Neuronal stem cell (in vitro differentiated cells): ENCODE measurements at places on chromosomes 7 and 10.
A peak's percentile ranks its signal among the peaks of the same experiment; 100 is the strongest.

- DNase-seq: no peak
These were observed 52.6 kb upstream of the SP8 start for GRCh38 chr7:20839196-20839735.

DNA sequence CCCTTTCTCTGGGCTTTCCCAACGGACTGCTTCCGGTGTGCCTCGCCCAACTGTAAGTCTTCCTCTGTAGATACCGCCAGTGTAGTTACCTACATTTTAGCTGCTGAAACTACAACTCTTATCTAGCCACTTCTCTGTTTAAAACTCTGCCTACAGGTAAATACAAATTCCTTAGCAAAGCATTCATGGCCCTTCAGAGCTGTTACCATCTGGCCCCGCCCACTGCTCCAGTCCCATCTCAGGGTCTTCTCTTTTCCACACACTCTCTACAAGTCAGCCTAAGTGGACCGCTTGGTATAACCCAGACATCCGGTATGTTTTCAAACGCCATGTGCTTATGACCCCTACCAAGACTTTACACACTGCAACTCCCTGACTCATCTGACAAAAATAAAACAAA, 41.0 kb upstream of the LAMB4 start:
- no peak for DNase-seq

GRCh38 chr7:3747467-3747866, 446.4 kb downstream of the SDK1 start:
- DNase-seq: no peak

- DNase-seq: peak; percentile 58
These were observed 11.9 kb upstream of the OPALIN start for GRCh38 chr10:96370584-96371157.

DNA sequence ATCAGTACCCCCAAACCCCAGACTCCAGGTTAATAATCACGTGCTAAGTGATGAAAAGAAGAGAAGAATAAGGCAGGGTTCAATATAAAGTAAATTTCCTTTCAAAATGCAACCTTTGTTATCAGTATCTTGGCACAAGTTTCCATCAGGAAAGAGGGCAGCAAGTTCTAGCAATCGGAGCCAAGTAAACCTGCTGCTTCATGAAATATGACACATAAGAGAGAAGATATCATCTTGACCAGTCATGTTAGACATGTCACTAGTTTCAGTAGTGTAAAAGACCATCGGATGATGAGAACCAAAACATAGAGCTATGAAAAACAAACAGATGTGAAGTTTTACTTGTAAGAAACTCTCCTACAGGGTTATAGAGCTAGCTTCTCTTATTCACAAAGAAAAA, 44.0 kb downstream of the AASS start:
- DNase-seq: no peak

DNA sequence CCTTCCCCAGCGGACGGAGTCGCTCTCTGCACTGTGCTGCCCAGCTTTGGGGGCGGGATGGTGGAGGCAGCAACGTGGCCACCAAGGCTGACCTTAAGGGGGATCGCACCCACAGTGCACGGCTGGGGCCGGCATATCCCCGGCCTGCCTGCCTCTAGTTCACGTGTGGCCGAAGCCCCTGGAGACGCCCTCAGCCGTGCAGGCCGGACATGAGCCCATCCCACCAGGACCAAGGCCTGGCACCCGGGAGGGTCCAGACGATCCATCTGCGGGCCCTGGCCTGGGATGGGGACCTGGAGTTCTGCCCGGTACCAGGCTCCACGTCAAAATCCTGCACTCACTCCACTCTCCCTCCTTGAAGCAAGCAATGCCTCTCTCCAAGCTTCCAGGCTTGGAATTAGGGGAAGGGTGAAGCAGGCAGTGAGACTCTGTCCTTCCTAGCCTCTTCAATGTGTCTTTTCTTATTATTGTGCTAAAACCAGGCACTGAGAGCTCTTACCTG, 520.8 kb downstream of the REEP3 start:
- no peak for DNase-seq

GRCh38 chr10:88995156-88995876, 4.7 kb downstream of the FAS start:
- DNase-seq: no peak

GRCh38 chr10:79402951-79403350, 42.5 kb downstream of the ZCCHC24 start:
- DNase-seq: no peak

- DNase-seq: no peak
These were observed 355.1 kb downstream of the AUTS2 start for GRCh38 chr7:69953136-69954067.

- peak; percentile 20 for DNase-seq
These were observed 66.2 kb upstream of the PCBD1 start for GRCh38 chr10:70954381-70955176.

DNA sequence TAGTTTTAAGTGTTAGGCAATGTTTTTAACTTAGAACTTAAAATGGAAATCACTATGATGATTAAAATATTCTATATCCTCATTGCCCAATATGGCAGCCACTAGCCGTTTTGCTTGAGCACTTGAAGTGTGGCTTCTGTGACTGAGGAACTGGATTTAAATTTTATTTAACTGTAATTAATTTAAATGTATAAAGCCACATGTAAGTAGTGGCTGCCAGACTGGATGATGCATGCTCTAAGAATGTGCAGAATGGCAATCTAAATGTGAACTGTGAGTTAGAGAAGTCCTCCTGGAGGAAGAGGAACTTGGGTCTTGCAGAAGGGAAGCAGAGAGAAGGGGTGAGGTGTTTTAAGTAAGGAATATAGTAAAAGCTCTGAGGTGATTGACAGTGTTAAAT, 451.4 kb downstream of the SUGCT start:
- DNase-seq: no peak

DNA sequence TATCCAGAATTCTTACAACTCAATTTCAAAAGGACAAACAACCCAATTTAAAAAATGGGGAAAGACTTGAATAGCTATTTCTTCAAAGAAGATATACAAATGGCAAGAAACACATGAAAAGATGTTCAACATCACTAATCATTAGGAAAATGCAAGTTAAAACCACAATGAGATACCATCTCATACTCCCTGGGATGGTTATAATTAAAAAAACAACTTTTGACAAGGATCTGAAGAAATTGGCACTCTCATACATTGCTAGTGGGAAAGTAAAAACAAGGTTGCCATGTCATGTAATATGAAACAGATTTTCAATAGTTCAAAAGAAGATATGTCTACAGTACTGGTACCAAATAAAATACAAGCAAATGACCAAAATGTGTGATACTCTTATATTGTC, 9.0 kb downstream of the OAT start:
- no peak for DNase-seq

- no peak for DNase-seq
These were observed 80.8 kb downstream of the ALOX5 start for GRCh38 chr10:45454859-45455258.

DNA sequence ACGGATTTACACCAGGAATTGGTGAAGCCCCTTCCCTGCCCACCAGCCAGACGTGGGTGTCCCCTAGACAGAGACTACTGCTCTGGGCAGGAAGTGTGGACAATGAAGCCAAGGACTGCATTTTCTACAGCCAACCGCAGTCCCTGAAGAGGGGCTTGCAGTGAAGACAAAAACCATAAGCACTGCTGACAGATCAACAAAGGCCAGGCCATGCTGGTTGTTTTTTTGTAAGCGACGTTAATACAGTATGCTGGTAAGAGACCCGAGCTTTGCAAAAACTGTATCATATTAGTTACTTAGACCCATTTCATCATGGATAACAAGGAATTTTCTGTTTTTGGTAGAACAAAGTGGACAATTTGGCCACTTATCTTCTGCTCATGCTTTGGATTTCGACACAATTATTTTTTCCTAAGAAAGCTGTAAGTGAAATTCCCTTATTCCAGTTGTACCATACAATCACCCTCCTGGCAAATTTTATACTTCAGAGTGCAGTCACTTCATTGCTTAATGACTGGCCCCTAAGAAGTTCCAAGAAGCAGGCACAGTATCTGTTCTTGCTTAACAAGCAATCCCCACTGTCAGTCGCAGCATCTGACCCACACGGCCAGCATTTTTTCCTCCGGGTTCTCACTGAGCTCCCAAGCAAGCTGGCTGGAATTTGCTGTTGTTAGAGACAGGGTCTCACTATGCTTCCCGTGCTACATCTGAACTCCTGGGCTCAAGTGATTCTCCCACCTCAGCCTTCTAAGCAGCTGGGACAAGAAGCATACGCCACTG, 163.5 kb downstream of the PARD3 start:
- DNase-seq: no peak

GRCh38 chr7:25739143-25739542, 412.9 kb upstream of the NFE2L3 start:
- no peak for DNase-seq

GRCh38 chr10:101840741-101841453, 2.7 kb downstream of the KCNIP2 start:
- DNase-seq: peak; percentile 88

DNA sequence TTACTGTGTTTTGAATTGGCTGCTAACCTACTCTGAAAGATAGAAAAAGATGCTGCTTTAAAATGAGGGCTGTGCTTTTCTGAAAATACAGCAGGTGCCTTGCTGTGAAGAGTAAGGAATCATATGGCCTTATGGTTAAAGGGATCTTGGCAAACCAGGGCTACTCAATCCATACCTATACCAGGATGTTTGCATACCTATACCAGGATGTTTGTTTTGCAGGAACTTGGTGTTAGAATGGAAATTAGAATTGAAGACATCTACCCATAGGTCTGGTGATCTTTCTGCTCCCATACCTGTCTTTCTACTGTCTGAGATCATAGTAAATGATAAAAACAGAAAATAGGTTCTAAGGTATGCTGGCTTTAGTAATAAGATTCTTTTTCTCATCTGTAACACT, 200.2 kb upstream of the C7orf33 start:
- no peak for DNase-seq

GRCh38 chr10:95282107-95282506, 8.7 kb downstream of the PDLIM1 start:
- DNase-seq: no peak
